ENCODE measurements at places on chromosomes 11 and 22. TPM values are rescaled to one million over a fixed set of nuclear protein-coding genes. Genes with fewer than 3 reads are reported as not detected.

The NAT10 gene
- 88.7 TPM for total RNA-seq

The APOA4 gene
- total RNA-seq, result not detected

The CYB5R2 gene
- total RNA-seq, result 50.4 TPM

The GRM5 gene
- total RNA-seq, result 0.43 TPM

GRCh38 chr11:117538263-117539135 lies 210.8 kb downstream of the CEP164 start:
- no peak for DNase-seq

GRCh38 chr11:90221803-90222458 lies 918 bp downstream of the CHORDC1 start:
- no peak for DNase-seq

DNA sequence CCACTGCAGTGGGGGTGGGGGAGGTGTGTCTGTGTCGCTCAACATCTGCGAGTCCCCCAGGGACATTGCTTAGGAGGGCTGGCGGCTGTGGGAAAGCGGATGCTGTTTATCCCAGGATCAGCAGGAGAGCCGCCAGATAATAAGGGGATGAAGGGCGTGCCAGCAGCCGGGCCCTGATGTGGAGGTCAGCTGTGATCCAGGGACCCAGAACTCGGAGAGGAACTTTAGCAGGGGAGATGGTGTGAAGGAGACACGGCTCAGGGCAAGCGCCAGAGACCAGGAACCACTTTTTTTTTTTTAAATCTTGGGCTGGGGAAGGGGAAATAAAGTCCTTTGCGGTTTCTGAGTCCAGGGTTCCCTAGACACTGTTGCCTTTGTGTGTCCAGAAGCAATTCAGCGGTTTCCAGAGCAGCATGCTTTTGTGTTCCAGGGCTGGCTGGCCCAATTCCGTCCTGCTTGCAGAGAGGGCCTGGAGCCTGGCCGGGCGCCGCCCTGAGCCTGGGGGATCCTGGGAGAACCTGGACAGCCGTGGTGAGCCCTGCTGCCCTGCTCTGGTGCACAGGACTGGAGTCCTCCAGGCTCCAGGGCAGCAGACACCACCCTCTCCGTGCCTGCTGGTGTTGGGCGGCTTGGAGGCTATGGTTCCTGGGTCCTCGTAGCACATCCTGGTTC lies at the start of gene GRAMD4:
GRAMD4 (plus strand) TSS at position 557 of the 672 bp plus-strand sequence. CDS start 6,414 bp downstream, outside the sequence.
- DNase-seq, result no peak
